HTR-8/SVneo (cell line): ENCODE measurements at places on chromosomes 5 and 9.

GRCh38 chr5:36703245-36703860 is 96.9 kb downstream of the SLC1A3 start:
- DNase-seq, result no peak

- no peak for DNase-seq
Measured at GRCh38 chr5:170268884-170269283, 28.7 kb downstream of the LCP2 start.

GRCh38 chr5:175337680-175338079 is 106.3 kb downstream of the DRD1 start:
- no peak for DNase-seq

DNA sequence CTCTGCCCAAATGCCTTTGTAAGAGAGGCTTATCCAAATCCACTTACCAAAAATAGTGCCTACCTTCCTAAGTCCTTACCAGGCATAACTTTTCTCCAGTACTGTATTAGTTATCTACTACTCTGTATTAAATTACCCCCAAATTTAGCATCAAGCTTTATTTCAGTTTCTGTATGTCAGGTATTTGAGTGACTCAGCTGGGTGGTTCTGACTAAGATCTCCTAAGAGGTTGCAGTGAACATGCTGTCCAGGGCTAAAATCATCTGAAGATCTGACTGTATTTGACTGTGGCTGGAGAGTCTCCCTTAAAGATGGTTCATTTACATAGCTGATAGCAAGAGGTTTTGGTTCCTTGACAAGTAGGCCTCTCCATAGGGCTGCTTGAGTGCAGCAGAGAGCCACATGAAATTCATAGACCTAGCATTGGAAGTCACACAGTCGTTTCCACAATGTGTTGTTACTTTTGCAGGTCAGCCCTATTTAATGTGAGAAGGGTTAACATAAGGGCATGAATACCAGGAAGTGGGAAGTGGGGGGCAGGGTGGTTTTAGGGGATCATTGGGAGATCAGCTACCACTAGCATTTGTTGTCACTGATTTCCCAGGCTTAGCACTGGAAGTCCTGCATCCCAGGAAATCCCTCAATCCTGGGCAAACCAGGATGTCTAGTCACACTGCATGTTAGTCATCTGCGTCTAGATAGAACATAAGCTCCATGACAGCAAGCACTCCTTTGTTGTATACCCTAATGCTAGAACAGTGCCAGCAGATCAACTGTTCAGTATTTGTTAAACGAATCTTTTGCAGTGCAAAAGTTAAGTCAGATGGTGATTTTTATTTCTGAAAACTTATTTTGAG is 2.0 kb upstream of the ZNF622 start:
- no peak for DNase-seq

- DNase-seq, result no peak
Measured at GRCh38 chr5:110347781-110348180, 378.7 kb downstream of the TMEM232 start.

GRCh38 chr5:105782501-105782900 is 1888.2 kb downstream of the EFNA5 start:
- DNase-seq, result no peak

GRCh38 chr9:114889802-114890224 is 40.6 kb downstream of the TNFSF8 start:
- DNase-seq, result no peak

GRCh38 chr9:23326597-23326996 is 499.4 kb downstream of the ELAVL2 start:
- DNase-seq, result no peak

DNA sequence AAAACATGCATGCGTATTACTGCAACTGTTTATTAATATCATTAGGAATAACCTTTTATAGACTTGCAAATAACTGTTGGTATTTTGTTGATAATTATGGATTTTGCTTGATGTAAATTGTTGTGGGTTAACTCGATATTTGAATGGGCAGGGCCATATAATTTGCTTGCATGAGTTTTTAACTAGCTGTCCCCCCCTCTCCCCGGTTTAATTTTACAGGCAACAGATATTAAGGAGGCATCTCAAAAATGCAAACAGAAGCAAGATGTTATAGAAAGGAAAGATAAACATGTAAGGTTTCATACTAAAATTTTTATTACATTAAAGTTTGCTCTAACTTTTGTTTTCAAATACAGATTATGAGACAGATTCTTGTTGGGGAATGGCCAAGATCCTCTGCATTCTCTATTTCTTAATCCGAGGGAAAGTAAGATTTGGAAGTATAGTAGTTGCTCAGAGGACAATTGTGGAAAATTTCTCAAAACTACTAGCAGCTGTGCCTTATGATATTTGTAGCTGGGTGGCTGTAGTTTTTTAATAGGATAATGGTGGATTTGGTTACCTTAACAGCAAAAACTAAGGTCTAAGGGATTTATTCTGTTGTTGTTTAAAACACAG is 27.3 kb downstream of the SMC5 start:
- no peak for DNase-seq

GRCh38 chr9:14405176-14405706 is 91.3 kb upstream of the NFIB start:
- no peak for DNase-seq

DNA sequence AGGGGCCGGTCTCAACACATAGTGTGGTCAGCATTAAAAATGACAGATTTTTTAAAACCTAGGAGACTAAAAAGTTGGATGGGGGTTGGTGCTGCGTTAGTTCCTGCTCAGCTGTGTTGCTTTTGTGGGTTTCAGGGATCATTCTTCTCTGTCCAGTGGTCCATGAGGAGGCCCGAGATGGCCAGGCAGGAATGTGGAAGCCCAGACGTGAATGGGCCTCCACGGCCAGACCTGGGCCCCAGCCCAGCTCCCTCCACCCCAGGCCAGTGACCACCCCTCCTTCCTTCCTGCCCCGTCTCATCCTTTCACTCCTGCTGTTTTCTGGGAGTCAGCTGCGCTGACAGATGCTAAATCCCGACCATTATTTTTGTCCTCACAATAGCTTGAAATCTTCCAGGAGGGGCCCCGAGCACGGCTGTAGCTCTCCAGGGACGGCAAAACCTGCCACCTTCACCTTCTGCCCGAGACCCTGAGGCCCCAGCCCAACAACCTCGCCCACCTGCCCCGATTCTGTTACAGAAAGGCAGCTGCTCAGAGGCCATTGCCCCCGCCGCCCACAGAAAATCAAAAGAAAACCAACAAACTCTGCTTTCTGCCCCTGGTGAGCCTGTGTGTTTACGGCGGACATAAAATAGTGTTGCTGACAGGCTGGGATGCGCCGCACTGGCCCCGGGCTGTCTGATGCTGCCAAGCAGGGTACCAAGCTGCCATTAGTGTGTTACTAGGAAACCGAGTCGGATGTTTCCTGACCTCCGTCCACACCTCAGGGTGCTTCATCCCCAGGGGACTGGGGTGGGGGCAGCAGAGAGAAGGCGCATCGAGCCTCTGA is 83.7 kb upstream of the SARDH start:
- no peak for DNase-seq

- no peak for DNase-seq
Measured at GRCh38 chr9:108290839-108291585, 564.8 kb downstream of the ACTL7B start.

- no peak for DNase-seq
Measured at GRCh38 chr5:168125445-168126199, 165.8 kb upstream of the WWC1 start.

DNA sequence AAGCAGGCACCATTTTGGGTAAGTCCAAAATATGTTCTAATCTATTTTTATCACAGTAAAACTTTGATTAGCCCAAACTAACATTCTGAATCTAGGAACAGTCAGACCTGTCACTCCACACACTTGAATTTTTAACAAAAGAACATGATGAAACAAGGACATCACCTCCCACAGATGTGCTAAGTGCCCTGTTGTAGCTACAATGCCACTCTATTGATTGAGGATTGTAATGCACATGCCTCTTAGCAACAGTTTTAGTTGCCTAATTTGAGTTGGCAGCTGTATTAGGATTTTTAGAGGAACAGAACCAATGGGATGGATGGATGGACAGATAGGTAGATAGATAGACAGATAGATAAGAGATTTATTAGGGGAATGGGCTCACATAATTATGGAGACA is 20.3 kb upstream of the RNF20 start:
- DNase-seq, result no peak

GRCh38 chr5:124724357-124725039 is 21.9 kb downstream of the ZNF608 start:
- no peak for DNase-seq

GRCh38 chr9:128809831-128810230 is 8.5 kb upstream of the ENDOG start:
- no peak for DNase-seq

- DNase-seq, result no peak
Measured at GRCh38 chr5:25991639-25992038, 1046.7 kb downstream of the CDH9 start.

- DNase-seq, result no peak
Measured at GRCh38 chr9:95103281-95103771, 214.2 kb downstream of the FANCC start.

DNA sequence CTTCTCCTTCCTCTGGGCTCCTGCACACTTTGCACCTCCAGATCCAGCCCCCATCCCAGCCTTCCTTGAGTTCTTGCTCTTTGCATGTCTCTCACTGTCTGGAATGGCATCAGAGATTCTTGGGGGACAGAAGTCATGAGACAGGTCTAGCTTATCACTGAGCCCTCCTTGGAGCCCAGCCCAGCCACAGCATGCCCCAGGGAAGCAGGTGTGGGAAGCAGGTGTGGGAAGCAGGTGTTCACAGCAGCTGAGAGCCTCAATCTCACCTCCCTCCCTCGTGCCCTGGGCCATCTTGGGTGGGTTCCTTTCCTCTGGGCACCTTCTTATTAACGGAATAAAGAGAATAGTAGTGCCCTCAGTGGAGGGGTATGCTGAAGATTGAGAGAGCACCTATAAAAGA is 27.2 kb downstream of the SLC6A7 start:
- DNase-seq, result no peak

DNA sequence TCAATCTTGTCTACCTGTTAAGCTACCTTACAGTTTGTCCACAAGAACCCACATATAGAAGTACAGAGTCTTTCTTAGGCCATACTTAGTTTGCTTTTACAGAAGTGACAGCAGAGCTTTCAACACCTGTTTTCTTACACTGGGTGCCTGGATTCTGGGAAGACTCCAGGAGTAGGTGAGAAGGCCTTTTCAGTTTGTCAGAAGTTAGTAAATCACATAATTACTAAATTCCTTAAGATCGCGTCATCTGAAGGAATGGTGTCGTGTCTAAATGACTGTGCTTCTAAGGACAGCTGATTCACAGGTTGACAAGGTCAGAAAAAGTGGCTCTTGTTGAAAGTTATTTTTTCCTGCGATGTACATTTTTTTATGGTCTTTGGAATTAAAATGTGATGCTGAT is 97.0 kb upstream of the FAM120A start:
- no peak for DNase-seq

GRCh38 chr9:96491079-96491879 is 41.3 kb downstream of the HABP4 start:
- no peak for DNase-seq

- DNase-seq, result no peak
Measured at GRCh38 chr5:167049771-167050567, 1241.5 kb upstream of the WWC1 start.

- DNase-seq, result no peak
Measured at GRCh38 chr5:115459855-115460341, 84.7 kb downstream of the FEM1C start.

DNA sequence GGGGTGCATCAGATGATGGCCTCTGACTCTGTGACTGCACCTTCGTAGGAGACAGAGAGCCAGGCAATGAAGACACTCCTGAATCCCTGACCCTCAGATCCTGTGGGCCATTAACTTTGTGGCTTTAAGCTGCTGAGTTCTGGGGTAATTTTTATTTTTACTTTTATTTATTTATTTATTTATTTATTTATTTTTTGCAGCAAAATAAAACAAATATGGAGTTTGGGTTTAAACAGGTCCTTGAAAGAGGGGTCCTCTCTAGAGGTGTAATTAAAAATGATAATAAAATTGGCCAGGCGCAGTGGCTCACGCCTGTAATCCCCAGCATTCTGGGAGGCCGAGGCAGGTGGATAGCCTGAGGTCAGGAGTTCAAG is 104.9 kb upstream of the RAPGEF1 start:
- no peak for DNase-seq

GRCh38 chr9:33884856-33885701 is 68.1 kb downstream of the UBE2R2 start:
- no peak for DNase-seq

DNA sequence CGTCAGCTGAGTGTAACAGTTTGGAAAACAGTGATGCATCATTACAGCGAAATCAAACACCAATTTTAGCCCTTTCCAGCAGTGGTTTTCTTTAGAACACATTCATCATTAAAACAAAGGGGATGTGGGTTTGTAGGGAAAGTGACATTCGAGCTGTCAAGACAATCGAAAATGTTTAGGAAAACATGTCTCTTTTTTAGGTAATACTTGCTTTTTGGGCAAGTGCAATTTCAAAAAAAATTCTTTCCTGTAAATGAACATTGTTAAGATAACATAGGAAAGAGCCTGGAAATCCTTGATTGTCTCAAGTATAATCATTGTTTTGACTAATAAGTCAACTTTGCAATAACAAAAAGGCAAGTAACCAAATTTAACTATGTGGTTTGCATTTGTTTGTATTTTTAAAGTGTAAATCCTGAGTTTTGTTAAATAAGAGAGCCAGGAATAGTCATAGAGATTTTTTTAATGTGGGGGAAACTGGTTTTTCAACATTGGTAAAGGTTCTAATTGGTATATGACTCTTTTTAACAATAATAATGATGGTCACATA is 182.5 kb downstream of the TTLL11 start:
- no peak for DNase-seq

GRCh38 chr5:133552925-133553525 is 59.3 kb downstream of the FSTL4 start:
- DNase-seq, result peak; percentile 56

GRCh38 chr5:1187950-1188334 is 13.5 kb upstream of the SLC6A19 start:
- no peak for DNase-seq

- DNase-seq, result no peak
Measured at GRCh38 chr5:151128817-151129216, 28.8 kb downstream of the ANXA6 start.

GRCh38 chr5:175235251-175235960 is 208.6 kb downstream of the DRD1 start:
- DNase-seq, result no peak

- DNase-seq, result no peak
Measured at GRCh38 chr9:117008461-117008860, 321.4 kb downstream of the TRIM32 start.

GRCh38 chr5:55234121-55234700 is 803 bp upstream of the CCNO start:
- DNase-seq, result no peak

DNA sequence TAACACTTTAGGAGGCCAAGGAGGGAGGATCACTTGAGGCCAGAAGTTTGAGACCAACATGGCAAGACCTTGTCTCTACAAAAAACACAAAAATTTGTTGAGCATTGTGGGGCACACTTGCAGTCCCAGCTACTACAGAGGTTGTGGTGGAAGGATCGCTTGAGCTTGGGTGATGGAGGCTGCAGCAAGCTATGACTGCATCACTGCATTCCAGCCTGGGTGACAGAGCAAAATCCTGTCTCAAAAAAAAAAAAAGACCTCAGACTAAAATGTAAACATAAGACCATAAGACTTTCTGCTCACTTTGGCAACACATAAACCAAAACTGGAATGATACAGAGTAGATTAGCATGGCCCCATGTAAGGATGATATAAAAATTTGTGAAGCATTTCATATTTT is 24.6 kb upstream of the NANS start:
- no peak for DNase-seq

GRCh38 chr5:139027150-139027549 is 152.0 kb upstream of the LRRTM2 start:
- no peak for DNase-seq

GRCh38 chr5:153347611-153348010 is 142.9 kb upstream of the GRIA1 start:
- no peak for DNase-seq

GRCh38 chr5:355379-355935 is 33.9 kb downstream of the AHRR start:
- DNase-seq, result no peak
